Parietal lobe (tissue), 2 donors: ENCODE measurements at places on chromosomes 6 and 20. TPM values are rescaled to one million over a fixed set of nuclear protein-coding genes. Genes with fewer than 3 reads are reported as not detected.

Gene RIN2
- total RNA-seq, result 23.8 TPM

Gene TFAP2C
- total RNA-seq, result 6.9 TPM

Gene DEFB124
- total RNA-seq, result not detected

Gene COL20A1
- 5.0 TPM for total RNA-seq

Gene LCA5
- total RNA-seq, result 14.7 TPM

Gene LMBRD1
- total RNA-seq, result 74.5 TPM

Gene PHACTR1
- 90.5 TPM for total RNA-seq

Gene TLDC2
- not detected for total RNA-seq

Gene TUBB2B
- 3,227 TPM for total RNA-seq

Gene GNMT
- total RNA-seq, result 0.94 TPM

Gene ASIP
- not detected for total RNA-seq

Gene TAGAP
- 0.94 TPM for total RNA-seq

Gene RIOK1
- total RNA-seq, result 28.5 TPM

Gene DLK2
- 8.5 TPM for total RNA-seq

Gene LGSN
- 0.63 TPM for total RNA-seq

Gene CNBD2
- 4.1 TPM for total RNA-seq

Gene CDSN
- total RNA-seq, result not detected

Gene CRISP2
- 0.31 TPM for total RNA-seq

Gene OR2J2
- not detected for total RNA-seq

Gene MRAP2
- total RNA-seq, result 4.1 TPM

Gene MROH8
- total RNA-seq, result 4.4 TPM

Gene TPD52L1
- total RNA-seq, result 3.8 TPM

Gene MAP7
- 9.4 TPM for total RNA-seq

Gene KIF25
- total RNA-seq, result not detected

Gene RBPJL
- total RNA-seq, result not detected

Gene LHFPL5
- total RNA-seq, result 1.6 TPM

Gene SLC22A2
- not detected for total RNA-seq

Gene HIVEP2
- 166 TPM for total RNA-seq

Gene ACTL10
- 1.6 TPM for total RNA-seq

Gene VSTM2L
- 50.7 TPM for total RNA-seq

Gene PHF10
- 45.7 TPM for total RNA-seq

Gene SLC44A4
- not detected for total RNA-seq

Gene KCTD20
- total RNA-seq, result 68.5 TPM

Gene MEI4
- total RNA-seq, result 0.31 TPM

Gene HDGFL1
- total RNA-seq, result not detected

Gene CRNKL1
- 59.8 TPM for total RNA-seq

Gene APOBEC2
- total RNA-seq, result not detected

Gene TRERF1
- 7.5 TPM for total RNA-seq

Gene PNPLA1
- not detected for total RNA-seq

Gene KCNG1
- 27.5 TPM for total RNA-seq

Gene ZC3H12D
- total RNA-seq, result 0.31 TPM

Gene ADGRF5
- 11.3 TPM for total RNA-seq

Gene SERPINB1
- total RNA-seq, result 3.8 TPM

Gene PNLDC1
- total RNA-seq, result not detected
